ENCODE measurements at places on chromosomes 7 and 10.

DNA sequence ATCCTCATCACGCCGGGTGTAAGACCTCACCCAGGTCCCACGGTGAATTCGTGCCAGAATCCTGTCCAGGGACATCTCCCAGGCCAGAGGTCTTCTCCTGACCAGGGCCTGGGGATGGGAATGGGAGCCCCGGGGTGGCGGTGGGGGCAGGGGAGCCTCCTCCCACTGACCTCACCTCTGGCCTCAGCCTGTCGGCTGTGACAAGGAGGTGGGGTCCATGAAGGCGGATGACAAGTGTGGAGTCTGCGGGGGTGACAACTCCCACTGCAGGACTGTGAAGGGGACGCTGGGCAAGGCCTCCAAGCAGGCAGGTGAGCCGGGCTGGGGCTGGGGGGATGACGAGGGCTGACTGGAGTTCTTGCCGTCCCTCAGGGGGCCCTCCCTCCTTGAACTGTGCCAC, 41.3 kb downstream of the TBATA start:
- no peak for DNase-seq

DNA sequence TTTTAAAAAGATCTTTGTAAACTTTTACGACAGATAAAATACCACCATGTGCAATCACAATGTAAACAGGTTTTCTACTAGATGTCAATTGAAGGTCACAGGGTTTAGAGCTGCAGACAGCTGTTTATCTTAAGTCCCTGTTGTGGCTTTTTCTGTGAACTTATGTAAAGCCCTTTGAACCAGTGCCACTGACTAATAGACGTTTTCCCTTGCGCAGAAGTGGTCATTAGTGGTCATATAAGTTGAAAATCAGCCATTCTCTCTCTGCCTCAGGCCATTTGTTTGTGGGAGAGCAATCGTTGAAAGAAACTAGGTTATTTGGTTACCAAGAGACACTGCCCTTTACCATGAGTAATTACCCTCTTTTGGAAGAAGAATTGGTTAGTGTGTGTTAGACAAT, 23.9 kb downstream of the CACNB2 start:
- DNase-seq = no peak

GRCh38 chr7:21374134-21374533, 53.7 kb upstream of the SP4 start:
- no peak for DNase-seq

- no peak for DNase-seq
Observed at GRCh38 chr10:133262696-133263095, 14.0 kb downstream of the ADAM8 start.

- no peak for DNase-seq
Observed at GRCh38 chr10:3054183-3054850, 13.0 kb upstream of the PFKP start.

DNA sequence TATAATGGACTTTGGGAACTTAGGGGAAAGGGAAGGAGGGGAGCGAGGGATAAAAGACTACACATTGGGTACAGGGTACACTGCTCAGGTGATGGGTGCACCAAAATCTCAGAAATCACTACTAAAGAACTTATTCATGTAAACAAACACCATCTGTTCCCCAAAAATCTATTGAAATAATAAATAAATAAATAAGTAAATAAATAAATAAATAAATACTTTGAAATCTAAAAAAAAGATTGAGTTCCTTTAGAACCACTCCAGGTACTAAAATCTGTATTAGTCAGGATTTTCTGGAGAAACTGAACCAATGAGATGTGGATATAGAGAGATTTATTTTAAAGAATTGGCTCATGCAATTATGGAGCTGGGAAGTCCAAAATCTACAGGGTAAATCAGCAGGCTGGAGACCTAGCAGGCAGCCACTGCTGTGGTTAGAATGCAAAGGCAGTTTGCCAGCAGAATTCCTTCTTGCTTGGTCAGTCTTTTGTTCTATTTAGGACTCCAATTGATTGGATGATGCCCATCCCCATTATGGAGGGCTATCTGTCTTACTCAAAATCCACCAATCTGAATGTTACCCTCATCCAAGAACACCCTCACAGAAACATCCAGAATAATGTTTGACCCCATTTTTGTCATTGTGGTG, 8.9 kb downstream of the IGFBP1 start:
- no peak for DNase-seq

All from SK-N-SH (cell line).